ENCODE measurements at places on chromosomes 5 and 9. TPM values are rescaled to one million over a fixed set of nuclear protein-coding genes. Genes with fewer than 3 reads are reported as not detected.

DNA sequence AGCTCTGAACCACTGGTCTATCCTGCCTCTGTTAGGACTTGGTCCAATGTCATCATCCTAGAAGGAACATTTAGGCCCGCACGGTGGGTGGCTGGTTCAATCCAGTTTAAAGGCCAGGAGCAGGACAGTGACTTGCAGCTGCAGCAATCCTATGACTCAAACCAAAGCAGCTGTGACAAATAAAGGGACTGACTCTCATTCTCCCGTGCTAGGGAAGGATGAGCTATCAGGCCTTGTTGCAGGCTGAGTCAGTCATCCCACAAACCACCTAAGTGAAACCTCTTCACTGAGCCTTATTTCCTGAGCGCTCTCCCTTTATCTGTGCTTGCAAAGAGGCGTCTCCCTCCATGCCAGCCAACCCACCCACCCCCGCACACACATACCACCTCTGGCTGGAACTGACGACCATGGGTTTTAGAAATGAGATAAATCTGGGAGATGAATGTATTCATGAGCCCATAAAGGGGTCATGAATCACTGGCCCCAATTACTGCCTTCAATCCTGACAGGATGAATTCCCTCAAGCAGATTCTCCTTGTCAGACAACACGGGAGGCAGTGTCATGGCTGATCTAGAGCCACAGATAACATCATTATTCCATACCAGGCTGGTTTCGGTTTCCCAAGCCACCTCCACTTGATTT, 93.4 kb downstream of the KCNIP1 start:
- H3K4me3 ChIP-seq, result no peak overlapping the region
- H3K36me3 ChIP-seq, result no peaks in the 10 kb centered on the region
- H3K27ac ChIP-seq, result no peak overlapping the region
- H3K27me3 ChIP-seq, result no peaks in the 10 kb centered on the region
- H3K4me1 ChIP-seq, result no peaks in the 10 kb centered on the region
- no peak for DNase-seq

GRCh38 chr5:150458802-150459557, 9.4 kb upstream of the RPS14 start:
- no peaks in the 10 kb centered on the region for H3K27me3 ChIP-seq
- peak overlapping the region; percentile 22 for H3K27ac ChIP-seq
- H3K4me3 ChIP-seq, result no peak overlapping the region
- H3K4me1 ChIP-seq, result peaks cover 14% of the 10 kb centered on the region
- peak; percentile 85 for DNase-seq

DNA sequence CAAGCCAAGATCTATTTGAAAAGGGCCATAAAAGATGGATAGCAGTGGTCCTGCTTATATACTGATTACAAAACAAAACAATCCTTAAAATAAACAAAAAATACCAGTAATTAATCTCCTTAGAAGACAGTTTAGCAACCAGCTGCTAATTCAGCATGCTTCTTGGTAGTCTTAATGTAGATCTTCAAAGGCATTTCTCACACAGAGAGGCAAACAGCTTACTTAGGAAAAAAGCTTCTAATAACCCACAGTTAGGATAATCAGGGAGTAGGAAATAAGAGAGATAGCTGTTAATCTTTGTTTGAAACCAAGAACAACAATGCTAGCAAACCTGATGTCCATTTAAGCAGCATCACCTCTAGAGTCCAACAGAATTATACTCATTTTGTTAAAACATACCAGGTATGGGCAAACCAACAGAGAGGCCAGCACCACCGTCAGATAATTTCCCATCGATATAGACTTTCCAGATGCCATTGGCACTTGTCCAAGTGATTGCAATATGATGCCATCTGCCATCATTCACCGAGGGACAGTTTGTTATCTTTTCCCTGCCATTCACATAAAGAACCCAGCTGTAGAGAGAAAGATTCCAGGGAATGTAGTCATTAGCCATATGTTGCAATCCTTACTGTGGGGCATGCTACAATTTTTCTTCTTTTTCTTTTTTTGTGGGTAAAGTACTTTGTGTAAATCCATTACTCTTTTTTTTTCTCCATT, 105.6 kb upstream of the TXNDC8 start:
- H3K36me3 ChIP-seq, result no peaks in the 10 kb centered on the region
- H3K4me3 ChIP-seq, result no peak overlapping the region
- H3K4me1 ChIP-seq, result no peaks in the 10 kb centered on the region
- H3K27me3 ChIP-seq, result no peaks in the 10 kb centered on the region
- no peak for DNase-seq
- H3K27ac ChIP-seq, result no peak overlapping the region

GRCh38 chr5:94788527-94788926, 170.1 kb downstream of the SLF1 start:
- H3K4me1 ChIP-seq, result no peaks in the 10 kb centered on the region
- H3K36me3 ChIP-seq, result no peaks in the 10 kb centered on the region
- no peak overlapping the region for H3K4me3 ChIP-seq
- H3K27ac ChIP-seq, result no peak overlapping the region
- no peaks in the 10 kb centered on the region for H3K27me3 ChIP-seq

The ZNF618 gene
- total RNA-seq, result 7.9 TPM

GRCh38 chr5:139340051-139340450, 1.6 kb upstream of the PAIP2 start:
- H3K4me1 ChIP-seq, result no peaks in the 10 kb centered on the region
- DNase-seq, result no peak
- H3K4me3 ChIP-seq, result no peak overlapping the region
- no peaks in the 10 kb centered on the region for H3K27me3 ChIP-seq
